GOT3 (cell line): ENCODE measurements at places on chromosomes 16 and 17.

GRCh38 chr16:61569028-61569427 lies 467.2 kb downstream of the CDH8 start:
- DNase-seq = no peak

- no peak for DNase-seq
These were observed 46.8 kb downstream of the CYB561 start for GRCh38 chr17:63399316-63399715.

GRCh38 chr16:8867216-8867931 lies 1.4 kb downstream of the CARHSP1 start:
- DNase-seq = no peak

GRCh38 chr17:77746896-77747554 lies 211.5 kb upstream of the TNRC6C start:
- no peak for DNase-seq

- DNase-seq = no peak
These were observed 17.4 kb upstream of the OR1F1 start for GRCh38 chr16:3170440-3171180.

DNA sequence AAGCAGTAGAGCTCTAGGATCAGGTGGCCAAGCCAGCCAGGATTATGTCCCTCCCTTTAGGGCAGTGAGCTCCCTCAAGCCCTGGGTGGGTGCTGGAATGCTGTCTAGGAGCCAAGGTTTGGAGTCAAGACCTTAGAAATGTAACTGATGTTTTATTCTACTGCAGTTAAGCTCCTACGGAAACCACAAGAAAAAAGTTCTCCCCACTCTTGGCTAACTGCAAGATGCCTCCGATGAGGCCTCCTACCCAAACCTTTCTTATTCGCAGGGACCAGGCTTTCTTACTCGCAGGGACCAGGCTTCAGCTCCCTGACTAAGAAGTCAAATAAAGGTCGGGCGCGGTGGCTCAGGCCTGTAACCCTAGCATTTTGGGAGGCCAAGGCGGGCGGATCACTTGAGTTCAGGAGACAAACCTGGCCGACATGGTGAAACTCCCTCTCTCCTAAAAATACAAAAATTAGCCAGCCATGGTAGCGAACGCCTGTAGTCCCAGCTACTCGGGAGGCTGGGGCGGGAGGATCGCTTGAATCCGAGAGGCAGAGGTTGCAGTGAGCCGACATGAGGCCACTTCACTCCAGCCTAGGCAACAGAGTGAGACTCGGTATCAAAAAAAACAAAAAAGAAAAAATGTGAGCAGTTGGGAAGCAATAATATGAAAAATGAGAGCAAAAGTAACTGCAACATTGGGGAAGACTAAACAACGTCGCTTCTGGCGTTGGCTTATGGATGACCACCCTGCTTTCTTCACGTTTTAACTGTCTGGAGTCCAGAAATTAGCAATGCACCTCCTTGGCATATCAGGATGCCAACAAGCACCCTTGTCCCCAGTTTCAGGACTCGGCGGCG lies 31.7 kb upstream of the ARL4D start:
- peak; percentile 66 for DNase-seq

DNA sequence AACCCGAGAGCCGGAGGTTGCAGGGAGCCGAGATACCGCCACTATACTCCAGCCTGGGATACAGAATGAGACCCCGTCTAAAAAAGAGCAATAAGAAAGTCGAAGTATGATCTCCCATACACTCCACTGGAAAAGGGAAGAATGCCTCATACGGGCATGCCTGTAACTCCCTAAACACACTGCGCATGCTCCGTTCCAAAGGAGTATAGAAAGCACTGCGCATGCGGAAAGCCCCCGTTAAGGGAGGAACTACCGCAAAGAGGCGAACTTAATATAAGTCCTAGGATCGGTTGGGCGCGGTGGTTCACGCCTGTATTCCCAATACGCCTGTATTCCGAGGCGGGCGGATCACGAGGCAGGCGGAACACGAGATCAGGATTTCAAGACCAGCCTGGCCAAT lies 313.1 kb upstream of the ERCC4 start:
- DNase-seq = no peak

- no peak for DNase-seq
These were observed 124.2 kb downstream of the TMEM132E start for GRCh38 chr17:34703533-34703932.

DNA sequence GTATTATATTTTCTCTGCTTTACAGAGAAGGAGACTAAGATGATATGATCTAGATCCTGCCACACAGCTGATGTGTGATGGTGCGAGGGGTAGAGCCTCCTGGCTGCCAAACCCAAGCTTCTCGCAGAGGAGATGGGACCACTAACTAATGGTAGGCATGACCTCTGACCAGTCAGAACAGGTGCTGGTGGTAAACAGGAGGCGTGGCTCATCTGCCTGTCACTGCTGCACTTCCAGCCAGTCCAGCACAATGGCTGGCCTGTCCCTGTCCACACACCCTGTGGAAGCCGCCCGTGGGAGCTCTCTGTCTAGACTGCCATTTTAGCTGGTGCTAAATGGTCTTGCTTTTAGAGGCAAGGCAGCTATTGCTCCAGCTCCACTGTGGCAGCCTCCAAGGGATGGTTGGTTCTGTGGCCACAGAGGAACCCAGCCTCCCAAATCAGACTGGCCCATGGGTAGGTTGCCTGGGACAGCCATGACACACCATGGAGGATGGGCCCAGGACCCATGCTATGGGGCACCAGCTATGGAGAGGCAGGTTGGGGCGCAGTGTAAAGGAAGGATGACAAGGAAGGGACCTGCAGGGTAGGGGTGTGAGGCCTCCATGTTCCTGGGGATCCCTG lies 86.7 kb downstream of the KSR1 start:
- no peak for DNase-seq

DNA sequence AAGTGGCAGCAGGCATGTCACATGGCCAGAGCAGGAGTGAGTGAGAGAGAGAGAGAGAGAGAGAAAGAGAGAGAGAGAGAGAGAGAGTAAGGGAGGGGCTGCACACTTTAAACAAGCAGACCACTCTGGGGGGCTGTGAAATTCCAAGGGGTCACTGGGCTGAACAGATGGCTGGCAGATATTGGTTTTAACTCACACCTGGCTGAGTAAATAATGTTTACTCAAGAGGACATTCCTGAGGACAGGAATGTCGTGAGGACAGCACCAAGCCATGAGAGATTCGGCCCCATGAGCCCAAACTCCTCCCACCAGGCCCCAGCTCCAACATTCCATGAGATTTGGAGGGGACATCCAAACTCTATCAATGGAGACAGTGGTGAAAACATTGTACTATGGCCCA lies 269.7 kb downstream of the CBLN1 start:
- no peak for DNase-seq

DNA sequence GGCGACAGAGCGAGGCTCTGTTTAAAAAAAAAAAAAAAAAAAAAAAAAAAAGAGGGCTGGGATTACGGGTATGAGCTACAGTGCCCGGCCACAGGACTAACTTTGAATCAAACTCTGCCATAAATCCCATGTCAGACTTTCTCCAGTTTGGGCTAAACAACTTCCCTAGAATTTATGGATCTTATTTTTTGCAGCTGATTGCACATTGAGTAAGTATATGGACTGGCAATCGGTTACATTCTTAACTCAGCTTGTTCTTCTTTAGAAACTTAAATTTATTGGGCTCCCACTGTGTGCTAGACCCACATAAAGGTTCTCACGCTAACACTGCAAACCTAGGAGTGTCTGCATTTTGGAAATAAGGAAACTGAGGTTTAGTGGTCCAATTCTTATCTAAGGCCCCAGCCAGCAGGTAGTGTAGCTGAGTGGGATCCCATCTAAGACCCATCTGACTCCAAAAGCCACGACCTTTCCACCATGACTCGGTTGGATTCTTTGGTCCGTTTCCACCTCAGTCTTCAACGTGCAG lies 718 bp upstream of the CBFB start:
- no peak for DNase-seq

DNA sequence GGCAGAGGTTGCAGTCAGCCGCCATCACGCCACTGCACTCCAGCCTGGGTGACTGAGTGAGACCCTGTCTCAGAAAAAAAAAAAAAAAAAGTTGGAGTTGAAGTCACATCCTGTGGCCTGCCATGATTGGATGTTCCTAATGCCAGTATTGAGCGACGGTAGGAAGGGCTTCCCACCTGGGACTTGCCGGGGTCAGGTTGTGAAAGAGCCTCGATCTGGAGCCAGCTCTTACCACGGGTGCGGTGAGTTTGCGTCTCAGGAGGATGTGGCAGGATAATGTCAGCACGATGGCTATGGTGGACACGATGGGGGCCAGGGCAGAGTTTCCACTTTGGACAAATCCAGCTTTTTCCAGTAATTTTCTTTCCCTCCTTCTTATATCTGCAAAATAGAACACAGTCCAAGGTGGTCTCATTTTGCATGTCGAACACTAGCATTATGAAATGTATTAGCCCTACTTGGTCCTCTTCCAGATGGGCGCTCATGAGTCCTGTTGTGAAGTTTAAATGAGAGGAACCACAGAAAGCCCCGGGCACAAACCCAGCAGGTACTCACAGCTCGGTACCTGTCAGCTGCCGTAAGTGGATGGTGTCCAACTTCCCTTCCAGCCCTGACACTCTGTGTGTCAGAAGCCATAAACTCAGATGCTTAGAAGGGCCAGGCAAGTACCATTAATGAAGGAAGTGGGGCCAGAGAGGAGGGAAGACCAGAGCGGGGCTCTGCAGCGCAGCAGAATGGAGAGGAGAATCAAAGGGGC lies 22.2 kb downstream of the ABCC12 start:
- no peak for DNase-seq

- no peak for DNase-seq
These were observed 41.0 kb upstream of the SREBF1 start for GRCh38 chr17:17877529-17878358.

DNA sequence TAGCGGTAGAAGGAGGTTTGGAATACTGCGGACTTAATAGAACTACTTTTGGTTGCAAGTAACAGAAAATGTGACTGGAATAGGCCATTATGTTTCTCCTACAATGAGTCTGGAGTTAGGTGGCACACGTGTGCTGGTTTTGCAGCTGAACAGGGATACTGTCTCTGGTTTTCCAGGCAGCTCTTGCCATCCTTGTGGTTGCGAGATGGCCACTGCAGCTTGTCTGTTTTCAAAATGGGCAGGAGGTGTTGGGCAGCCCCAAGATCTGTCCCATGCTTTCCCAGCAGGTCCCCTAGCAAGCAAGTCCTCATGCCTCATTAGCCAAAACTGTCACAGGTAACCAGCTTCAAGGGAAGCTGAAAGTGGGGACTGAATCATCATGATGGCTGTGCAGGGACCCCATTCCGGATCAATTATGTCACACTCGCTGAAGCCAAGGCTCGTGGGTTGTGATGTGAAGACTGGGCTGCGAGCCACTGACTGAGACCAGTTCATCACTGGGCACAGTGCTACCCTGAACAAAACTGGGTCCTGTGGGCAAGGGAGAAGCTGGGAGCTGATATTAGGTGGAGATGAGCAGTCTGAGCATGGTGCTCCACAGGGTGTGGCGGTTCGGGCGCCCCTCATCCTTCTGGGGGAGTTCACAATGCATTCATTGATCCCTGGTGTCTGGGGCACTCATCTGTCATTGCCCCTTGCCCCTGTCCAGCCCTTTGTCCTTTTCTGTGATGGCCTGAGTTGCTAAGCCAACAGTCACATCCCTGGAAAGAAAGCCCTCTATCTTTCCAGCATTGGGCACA lies 82.1 kb downstream of the KSR1 start:
- no peak for DNase-seq

DNA sequence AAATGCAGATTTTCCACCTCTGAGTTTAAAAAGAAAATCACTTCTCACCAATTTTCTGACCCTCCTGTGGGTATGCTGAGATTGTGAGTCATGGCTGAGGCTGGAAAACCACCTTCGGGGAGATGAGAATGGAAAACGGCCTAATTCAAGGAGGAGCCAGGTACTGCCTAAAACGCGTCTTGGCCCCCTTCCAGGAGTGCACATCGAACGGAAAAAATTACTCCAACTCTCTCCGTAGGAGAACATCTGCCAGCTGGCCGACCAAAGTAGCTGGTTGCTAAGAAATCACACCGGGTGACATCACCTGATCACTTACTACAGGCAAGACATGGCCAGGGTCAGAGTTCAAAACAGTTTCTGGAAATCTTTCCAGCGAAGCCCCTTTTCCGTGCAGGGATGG lies 107.6 kb downstream of the ZNF423 start:
- no peak for DNase-seq

DNA sequence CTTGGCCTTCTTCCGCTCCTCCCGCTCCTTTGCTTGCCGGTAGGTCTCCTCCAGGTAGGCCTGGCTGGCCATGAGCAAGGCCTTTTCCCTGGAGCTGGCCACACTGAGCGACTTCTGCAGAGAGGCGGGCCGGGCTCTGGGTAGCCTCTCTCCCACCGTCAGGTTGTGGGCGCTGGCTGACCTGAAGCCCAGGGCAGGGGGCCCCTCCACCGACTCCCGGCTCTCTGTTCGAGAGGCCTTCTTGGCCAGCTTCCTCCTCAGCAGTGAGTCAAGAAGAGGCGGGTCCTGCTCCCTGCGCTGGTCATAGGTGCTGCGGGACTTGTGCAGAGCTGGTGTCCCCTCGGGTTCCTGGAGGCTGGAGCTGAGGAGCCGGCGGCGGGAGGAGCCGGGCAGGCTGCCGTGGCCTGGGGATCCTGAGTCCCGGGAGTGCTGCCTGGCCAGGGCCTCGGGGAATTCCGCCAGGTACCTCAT lies 12.8 kb downstream of the GPR179 start:
- DNase-seq = no peak

DNA sequence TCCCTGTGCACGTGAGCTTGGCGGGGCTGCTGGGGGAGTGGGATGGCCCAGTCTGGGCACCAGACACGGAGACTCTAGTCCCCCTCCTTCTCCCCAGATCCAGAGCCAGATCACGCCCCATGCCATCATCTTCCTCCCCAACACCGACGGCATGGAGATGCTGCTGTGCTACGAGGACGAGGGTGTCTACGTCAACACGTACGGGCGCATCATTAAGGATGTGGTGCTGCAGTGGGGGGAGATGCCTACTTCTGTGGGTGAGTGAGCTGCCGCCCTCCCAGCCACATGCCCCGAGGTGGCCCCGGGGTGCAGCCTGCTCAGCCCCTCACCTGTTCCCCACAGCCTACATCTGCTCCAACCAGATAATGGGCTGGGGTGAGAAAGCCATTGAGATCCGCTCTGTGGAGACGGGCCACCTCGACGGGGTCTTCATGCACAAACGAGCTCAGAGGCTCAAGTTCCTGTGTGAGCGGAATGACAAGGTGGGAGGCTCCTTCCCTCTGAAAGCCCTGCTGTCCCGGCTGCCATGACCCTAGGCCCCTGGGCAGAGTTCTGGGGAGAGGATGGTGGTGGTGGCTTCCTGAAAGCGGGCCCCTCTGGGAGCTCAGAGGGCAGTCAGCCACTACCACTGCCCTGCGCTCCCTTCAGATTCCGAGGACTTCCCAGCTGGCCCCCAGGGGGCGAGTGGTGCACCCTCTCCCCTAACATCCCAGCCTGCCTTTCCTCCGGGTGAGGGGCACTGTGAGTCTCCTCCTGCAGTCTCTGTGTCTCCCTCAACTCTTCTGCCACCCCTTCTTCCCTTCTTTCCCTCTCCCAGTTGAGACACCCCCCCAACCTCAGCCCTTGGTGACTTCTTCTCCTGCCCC lies 2.8 kb upstream of the C17orf107 start:
- DNase-seq = no peak

GRCh38 chr16:89733322-89733721 lies 12.0 kb downstream of the ZNF276 start:
- no peak for DNase-seq

- DNase-seq = no peak
These were observed 64.3 kb upstream of the RCVRN start for GRCh38 chr17:9969301-9969935.
